ENCODE measurements at places on chromosomes 7 and 10.

- no peak for DNase-seq
Observed at GRCh38 chr7:98224701-98225181, 13.5 kb downstream of the BHLHA15 start.

- no peak for DNase-seq
Observed at GRCh38 chr10:89314676-89315075, 12.8 kb downstream of the IFIT2 start.

- DNase-seq, result no peak
Observed at GRCh38 chr7:72182036-72182435, 230.1 kb downstream of the CALN1 start.

DNA sequence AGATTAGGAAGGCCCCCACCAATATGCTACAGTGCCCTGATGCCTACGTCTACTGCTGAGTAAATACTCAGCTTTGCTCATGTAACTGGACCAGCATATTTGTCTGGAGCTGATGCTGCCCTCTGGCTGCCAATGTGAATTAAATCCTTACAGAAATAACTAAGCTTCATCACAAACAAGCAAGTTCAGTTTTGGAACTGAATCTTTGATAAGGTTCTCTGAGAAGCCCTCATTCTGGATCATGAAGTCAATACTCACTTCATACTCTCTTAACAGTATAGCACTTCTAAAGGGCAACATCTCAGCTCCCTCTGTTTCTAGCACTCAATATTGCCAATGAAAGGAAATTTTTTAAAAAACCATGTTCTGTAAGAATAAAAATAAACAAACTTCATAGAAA, 246.7 kb downstream of the ETV1 start:
- peak; percentile 77 for DNase-seq

DNA sequence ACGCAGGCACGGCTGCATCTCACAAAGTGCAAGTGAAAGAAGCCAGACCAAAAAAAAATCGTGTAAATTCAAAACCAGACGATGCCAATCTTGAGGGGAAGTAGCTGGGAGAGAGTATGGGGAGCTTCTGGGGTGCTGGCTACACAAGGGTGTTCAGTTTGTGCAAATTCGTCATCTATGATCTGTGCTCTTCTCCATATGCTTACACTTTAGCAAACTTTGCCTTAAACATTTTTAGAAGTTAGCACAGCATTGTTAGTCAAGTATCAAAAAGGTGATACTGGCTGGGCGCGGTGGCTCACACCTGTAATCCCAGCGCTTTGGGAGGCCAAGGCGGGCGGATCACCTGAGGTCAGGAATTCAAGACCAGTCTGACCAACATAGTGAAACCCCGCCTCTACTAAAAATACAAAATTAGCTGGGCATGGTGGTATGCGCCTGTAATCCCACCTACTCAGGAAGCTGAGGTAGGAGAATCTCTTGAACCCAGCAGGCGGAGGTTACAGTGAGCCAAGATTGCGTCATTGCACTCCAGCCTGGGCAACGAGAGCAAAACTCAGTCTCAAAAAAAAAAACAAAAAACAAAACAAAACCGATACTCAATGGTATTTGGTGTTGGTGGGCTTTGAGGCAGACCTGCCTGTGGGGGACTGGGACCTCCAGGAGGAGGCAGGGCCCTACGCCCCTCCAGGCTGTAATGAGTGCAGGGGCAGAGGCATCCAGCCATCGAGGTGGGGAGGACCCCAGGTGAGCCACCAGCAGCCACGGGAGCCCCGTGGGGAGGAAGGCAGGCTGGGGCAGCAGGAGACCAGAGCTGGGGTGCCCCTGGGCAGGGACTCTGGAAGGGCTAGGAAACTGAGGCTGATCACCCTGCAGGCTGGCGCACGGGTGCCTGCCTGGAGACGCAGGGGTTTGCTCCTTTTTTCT, 150.0 kb downstream of the PRKAG2 start:
- no peak for DNase-seq

DNA sequence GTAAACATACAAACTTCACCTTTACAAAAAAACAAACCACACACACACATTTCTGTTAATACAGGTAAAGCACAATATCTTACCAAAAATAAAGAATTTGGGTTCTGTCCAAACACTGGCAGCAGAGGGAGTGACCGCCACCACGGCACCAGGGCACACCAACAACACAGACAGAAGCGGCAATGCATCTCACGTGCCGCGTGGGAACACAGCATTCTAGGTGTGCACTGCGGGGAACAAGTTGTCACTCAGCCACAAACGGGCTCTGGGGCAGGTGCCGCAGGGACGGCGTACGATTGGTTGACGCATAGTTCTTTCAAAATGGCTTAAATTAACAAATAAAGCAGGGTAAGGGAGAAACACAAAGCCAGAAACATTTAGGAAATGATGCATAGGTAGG, 22.3 kb downstream of the PDGFA start:
- DNase-seq, result no peak
